ENCODE measurements at places on chromosomes 2 and 18. TPM values are rescaled to one million over a fixed set of nuclear protein-coding genes. Genes with fewer than 3 reads are reported as not detected.

DNA sequence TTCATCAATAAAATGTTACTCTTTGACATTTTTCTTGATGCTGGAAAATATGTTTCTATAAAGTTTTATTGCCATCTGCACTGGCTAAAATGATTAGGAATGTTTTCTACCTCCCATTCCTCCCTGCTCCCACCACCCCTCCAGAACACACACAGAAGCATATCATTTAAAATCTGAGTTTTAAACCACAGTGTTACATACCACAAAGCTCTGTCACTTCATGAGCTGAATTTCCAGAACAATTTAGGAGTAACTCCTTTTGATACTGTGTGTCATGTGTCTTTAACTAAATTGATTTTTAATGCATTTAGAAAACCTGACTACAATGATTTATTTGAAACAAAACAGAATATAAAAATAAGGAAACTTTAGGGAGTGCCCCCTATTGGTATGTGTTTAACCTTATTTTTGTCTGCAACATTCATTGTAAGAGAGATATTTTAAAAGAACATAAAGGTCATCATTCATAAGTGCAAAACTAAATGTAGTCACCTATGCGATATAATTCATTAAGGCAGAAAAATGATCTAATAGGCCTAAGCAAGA, 52.0 kb downstream of the FEZ2 start:
- DNase-seq = no peak

- DNase-seq = no peak
These were observed 132.1 kb downstream of the COL6A3 start for GRCh38 chr2:237281836-237282306.

DNA sequence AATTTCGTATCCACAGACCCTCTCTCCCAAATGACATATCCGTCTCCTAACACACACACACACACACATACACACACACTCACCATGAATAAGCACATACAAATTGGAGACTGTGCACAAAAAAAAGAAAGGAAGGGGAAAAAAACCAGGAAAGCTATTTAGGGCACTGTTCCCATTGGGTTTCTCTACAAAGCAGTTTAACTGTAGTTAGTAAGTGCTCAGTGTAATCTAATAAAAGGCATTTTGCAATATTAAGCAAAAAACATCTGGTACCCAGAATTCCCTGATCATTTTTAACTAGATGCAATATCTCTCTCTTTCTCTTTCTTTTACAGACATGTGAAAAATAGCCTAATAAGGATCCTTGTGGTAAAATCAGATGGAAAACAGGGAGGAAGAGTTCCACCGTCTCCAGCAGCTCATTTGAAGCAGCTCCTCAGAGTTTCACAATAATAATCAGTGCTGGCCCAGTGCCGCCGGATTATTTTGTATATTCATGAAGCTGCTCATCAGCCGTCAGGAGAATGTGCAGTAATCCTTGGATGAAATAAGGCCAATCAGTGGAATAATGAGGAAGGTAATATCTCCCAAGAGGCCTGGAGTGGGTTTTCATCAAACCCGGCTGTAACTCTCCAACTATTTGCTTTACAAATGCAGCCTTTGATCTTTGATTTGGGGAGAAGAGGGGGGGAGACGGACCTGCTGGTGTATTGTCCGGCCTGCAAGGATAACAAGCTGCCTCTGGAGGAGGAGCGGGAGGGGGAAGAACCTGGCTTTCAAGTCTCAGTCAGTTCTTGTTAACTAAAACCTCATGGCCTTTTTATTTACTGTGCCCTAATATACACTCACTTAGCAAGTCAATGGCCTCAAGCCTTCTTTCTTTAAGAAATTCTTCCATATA, 227.6 kb upstream of the SMIM21 start:
- no peak for DNase-seq

DNA sequence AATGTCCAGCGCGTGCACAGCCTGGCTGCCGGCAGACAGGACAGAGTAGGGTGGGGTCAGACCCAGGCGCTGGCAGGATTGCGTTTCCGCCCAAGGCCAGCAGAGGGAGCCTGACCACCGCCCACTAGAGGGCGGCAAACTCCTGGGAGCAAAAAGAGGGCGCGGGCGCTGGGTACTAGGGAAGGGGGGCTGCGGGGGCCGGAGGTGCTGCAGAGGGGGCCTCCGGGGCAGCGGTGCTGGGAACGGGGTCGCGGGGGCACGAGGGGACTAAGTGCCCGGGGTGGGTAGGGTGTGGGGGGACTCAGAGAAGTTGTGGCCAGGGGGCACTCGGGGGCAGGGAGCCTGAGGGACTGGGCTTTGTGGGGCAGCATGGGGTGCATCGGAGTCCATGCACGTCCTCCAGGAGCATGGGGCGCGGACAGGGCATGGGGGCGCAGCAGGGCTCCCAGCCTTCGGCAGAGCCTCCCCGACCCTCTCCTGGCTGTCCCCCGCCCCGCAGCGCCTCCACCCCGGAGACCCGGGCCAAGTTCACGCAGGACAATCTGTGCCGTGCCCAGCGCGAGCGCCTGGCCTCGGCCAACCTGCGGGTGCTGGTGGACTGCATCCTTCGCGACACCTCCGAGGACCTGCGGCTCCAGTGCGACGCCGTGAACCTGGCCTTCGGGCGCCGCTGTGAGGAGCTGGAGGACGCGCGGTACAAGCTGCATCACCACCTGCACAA, 3.2 kb downstream of the TEKT4 start:
- DNase-seq = peak; percentile 73

GRCh38 chr2:128641421-128642080, 322.9 kb upstream of the HS6ST1 start:
- DNase-seq = no peak

DNA sequence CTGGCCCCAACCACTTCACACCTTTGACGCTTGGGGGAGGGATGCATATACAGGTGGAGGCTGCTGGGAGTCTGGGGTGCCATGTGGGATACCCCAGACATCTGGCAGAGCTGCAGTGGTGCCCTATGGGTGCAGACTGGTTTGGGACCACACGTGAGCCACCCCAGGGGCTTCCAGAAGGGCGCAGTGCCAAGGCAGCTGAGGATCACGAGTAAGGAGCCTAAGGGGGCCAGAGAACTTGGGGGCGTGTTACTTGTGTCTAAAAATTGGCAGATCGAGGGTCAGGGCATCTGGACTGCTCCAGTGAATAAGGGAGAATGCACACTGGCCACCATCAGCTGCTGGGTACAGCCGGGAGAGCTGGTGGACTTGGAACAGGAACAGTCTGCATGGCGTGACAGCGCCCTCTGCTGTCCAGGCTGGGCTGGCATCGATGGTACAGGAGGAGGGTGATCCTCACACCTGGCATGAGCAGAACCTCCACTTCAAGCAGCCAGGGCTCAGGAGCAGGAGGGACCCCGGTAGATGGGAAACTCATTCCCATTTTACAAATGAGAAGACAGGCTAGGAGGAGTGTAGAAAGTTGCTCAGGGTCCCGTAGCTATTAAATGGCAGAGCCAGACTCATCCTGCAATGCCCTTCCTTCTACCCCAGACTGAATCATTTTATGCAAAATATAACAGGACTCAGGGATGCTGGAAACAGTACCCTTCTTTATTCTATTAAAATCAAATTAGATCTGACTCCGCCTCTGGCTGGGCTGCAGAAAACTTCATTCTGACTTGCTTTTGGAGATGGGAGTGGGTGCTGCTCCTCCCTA, 60.4 kb downstream of the ATOH8 start:
- peak; percentile 95 for DNase-seq

DNA sequence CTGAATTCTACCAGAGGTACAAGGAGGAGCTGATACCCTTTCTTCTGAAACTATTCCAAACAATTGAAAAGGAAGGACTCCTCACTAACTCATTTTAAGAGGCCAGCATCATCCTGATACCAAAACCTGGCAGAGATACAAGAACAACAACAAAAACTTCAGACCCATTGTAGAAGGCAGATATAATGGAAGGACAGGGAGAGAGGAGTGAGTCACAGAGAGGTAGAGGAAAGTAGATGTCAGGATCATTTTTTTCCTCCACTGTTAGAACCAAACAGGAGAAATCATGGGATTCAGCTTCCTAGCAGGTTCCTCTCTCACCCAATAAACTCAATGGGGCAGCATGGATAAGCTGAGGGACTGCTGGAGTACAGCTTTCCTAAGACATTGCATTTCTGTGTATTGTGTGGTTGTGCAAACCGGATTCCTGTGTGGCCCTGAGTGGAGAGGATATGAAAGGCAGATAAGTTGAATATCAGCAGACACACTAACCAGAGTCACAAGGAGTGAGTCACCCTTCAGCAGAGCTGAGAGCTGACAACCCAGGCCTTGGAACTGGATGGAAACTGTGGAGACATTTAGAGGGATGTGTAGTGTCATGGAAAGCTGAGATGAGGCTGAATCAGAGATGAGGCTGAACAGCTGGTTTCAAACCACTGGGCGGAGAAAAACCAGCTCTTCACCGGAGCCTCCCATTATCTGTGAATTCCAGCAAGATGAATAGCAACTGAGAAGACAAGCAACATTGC, 60.9 kb upstream of the MMADHC start:
- peak; percentile 78 for DNase-seq

Gene SIX3
- not detected for total RNA-seq

DNA sequence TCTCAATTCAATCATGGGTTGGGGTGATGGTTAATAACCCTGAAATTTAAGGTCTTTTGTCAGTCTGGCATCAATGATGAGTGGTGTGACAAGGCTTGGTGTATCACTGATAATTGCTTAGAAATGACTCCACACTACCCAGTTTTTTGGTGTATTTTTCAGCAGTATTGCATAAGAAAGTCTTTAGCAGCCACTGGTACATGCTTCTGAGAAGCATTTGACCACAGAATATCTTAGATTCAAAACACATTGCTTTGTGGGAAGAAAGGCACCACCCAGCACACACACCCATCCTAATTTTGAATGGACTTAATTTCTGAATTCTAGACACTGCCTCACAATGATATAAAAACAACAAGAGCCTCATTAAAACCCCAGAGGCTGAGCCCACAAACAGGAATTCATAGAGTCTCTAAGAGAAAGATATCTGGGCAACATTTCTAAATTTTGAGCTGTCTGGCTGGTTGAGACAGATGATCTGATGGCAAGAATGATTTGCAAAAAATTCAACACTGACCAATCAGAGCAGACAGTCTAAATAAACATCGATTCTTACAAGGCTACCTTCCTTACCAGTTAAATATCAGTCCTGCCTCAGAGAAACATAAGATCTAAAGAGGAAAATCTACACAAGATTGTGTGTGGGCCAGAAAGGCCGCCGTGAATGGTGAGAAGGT, 114.7 kb upstream of the CYP1B1 start:
- DNase-seq = no peak

Gene SNTG2
- total RNA-seq = 0.17 TPM

DNA sequence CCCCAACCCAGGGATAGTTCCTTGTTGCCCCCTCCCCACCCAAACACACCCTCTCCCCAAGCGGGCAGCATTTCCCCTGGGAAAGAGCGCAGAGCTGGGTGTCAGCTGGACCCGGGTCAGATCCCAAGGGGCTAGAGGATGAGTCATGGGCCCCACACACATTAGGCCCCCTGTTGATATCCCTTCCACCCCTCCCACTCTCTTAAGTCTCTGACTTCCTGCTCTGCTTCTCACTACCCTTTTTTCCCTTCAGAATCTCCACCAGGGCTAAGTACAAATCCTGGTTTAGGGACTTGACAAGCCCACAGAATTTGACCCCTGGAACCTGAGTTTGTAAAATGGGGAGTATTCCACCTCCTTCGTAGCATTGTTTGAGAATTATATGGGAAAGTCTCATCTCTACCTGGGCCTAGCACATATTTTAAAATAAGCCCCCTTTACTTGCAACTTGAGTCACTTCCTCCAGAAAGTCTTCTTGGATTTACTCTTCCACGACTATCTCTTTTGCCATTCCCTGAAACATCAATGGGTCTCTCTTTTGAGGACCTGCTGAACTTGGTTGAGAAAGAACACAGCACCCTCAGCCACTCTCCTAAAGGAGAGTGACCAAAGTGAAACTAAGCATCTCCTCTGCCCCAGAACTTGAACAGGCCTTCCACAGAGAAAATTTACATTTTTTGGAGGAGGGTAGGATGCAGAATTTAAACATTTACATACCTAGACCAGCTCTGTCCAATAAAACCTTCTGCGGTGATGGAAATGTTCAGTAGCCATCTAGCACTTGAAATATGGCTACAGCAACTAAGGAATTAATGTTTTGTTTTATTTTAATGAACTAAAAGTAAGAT, 4.7 kb downstream of the RTKN start:
- DNase-seq = no peak

Gene SEC11C
- total RNA-seq = 24.8 TPM

- no peak for DNase-seq
These were observed 97.6 kb downstream of the POLE4 start for GRCh38 chr2:75055820-75056675.

- DNase-seq = no peak
These were observed 248.7 kb downstream of the ZNF385B start for GRCh38 chr2:179612591-179613298.

GRCh38 chr2:215787565-215788178, 225.7 kb downstream of the MREG start:
- no peak for DNase-seq

Gene MAP3K19
- not detected for total RNA-seq

- DNase-seq = peak; percentile 41
These were observed 80.3 kb upstream of the HAAO start for GRCh38 chr2:42872721-42873120.

- DNase-seq = no peak
These were observed 136.1 kb downstream of the TMEM200C start for GRCh38 chr18:5759194-5759593.

Gene IL1F10
- total RNA-seq = not detected

DNA sequence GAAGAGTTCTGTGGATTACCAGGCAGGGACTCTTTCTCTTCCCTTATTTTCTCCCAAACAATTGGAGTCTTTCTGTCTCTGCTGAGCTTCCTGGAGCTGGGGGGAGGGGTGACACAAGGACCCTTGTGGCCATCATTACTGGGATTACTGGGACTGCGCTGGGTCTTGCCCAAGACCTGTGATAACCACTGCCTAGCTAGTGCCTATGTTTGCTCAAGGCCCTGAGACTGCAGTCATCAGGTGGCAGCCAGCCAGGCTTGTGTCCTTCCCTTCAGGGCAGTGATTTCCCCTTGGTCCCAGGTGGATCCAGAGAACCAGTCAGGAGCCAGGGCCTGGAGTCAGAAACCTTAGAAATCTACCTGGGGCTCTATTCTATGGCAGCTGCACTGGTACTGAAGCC, 355.6 kb downstream of the PARD3B start:
- DNase-seq = peak; percentile 25

DNA sequence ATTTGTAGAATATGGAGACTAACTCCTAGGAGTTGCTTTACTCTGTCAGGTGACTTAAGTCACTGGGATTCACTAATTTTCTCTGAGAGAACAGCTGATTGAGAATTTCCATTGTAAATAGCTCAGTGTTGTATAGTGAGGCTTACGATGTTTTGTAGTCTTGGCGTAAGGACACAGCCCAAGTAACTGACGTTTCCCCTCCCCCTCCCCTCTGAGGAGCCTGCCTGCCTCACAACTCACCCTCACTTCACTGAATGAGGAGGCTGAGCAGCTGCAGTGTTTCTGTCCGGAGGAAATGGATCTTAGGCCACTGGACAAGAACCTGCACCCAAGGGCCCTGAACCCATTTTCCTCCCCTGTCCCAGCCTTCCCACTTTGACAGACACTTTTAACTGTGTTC, 264.6 kb downstream of the PHLPP1 start:
- DNase-seq = no peak

- peak; percentile 69 for DNase-seq
These were observed 55.2 kb upstream of the COBLL1 start for GRCh38 chr2:164896634-164897355.
